Inflammatory macrophage treated with lipopolysaccharide for 1 hour (primary cell): ENCODE measurements at places on chromosomes 7 and 10.

DNA sequence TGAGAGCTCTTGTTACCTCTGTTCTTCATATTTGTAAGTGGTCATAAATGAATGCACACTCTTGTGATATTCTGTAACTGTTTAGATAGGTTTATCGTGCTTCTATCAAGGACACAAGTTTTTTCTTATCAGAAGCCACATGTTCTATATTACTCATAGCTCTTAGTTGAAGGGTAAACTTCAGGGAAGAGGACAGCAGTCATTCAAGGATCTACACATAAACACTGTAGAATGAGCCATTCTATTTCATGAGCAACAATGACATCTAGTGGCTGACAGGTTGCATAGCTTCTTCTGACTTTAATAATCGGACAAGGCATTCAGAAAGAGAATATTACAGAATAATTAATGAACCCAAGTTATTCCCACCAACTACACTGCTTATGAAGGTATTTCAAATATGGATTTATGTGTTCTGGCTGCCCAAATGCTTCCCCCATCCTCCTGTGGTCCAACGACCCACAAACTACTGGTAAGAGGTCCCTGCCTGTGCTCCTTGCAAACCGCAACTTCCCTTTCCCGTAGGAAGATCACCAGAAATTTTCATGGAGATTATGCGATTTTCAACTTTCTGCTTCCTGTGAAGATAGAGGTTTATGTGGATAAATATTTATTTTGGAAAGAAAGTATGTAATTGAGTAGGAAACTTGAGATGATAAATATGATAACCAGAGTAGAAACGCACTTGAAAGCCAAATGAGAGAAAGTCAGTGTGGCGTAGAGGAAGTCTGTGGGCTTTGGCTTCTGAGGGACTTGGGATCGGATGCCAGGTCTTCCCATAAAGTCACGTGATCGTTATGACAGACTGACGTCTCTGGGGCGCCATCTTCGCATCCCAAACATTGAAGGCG, 16.8 kb upstream of the ABCB5 start:
- peak; percentile 73 for DNase-seq

DNA sequence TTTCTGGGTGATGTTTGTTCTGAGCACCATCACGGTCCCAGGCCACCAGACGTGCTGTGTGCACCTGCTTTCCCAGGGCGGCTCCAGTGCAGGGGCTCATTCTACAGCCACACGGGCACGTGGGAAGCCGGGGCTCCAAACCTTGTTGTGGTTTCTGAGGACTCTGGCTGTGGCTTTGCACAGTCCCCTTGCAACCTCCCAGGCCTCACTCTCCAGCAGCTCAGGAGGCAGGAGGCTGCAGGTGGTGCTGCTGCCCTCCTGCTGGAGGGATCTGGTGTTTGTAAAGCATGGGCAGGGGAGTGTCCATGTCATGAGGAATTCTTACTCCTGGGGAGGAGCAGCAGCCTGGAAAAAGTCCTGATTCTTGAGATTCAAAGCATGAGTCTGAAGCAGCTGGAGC, 54.3 kb downstream of the INSYN2A start:
- no peak for DNase-seq

DNA sequence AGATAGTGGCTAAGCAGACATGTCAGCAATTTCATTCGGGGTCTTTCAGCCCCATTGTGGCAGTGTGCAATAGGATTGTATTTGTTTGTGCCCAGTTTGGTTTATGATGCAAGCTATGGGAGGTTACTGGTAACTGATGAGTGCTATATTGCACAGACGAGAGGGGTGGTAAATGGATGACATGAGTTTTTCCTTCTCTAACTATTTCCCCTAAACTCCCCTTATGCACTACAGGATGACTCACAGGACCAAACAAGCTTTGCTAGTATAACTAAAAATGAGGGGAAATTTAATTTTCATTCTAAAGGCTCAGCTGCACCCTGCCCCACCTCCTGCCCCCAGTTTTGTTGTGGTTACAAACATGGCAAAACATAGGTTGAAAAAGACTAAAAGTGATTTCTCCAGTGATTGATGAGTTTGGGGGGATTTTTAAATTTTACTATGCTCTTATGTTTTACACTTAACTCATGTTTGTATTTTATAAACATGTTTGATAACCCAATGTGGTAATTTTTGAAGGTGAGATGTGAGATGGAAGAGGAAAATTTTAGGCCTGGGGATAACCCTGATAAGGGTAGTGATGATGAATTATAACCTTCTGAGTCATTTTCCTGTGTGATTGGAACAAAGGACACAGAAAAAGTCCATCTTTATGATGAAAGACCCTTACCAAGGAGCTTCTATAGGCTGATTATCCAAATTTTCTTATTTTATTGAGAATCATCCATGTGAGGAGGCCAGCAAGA, 60.8 kb upstream of the NAMPT start:
- DNase-seq = peak; percentile 95

- peak; percentile 14 for DNase-seq
These were observed 110.8 kb upstream of the PTN start for GRCh38 chr7:137454246-137454724.

- DNase-seq = no peak
These were observed 83.9 kb downstream of the CXCL12 start for GRCh38 chr10:44300666-44301649.

DNA sequence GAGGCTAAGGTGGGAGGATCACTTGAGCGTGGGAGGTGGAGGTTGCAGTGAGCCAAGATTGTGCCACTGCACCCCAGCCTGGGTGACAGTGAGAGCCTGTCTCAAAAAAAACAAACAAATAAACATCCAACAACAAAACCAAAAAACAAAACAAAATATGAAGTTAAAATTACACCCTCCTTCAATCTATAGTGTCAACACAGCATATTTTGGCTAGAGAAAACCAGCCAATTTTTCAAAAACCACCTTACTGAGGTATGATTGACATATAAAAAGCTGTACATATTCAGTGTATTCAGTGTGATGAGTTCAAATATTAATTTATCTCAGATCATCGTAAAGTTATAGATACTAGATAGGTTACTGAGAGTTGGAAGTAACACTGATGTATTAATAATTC, 102.4 kb downstream of the ICA1 start:
- no peak for DNase-seq

DNA sequence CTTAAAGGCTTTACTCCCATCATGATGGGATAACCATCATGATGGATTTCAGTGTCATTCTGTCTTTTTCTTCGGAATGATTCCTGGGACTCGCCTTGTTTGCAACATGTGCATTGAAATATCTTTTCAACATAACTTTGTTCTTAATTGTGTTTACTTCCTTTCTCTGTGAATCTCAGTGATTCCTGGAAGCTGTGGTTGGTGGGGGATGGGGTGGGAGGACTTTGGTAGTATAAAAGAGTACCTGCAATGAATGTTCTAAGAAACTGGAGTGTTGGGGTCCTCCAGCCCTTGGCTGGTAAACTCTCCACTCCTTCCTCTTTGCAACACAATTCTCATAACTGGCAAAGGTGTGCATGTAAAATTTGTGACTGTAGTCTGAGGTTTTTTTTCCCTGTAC, 11.5 kb upstream of the SH2D4B start:
- no peak for DNase-seq

DNA sequence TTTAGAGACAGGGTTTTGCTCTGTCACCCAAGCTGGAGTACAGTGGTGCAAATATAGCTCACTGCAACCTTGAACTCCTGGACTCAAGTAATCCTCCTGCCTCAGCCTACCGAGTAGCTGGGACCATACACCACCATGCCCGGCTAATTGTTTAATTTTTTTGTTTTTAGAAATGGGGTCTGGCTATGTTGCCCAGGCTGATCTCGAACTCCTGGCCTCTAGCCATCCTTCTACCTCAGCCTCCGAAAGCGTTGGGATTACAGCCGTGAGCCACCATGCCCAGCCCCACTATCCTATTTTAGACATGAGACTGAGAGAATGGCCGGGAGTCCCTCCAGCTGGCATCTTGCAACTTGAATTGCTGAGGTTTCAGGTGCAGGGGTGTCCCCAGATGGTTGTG, 39.4 kb downstream of the KCTD7 start:
- DNase-seq = no peak

GRCh38 chr10:27457261-27457945, 46.7 kb upstream of the RAB18 start:
- DNase-seq = no peak

- no peak for DNase-seq
These were observed 145.4 kb upstream of the SMIM30 start for GRCh38 chr7:113263749-113264148.

- DNase-seq = no peak
These were observed 160.5 kb downstream of the SND1 start for GRCh38 chr7:127812540-127812939.

GRCh38 chr10:92125144-92125543, 165.7 kb downstream of the CPEB3 start:
- no peak for DNase-seq

DNA sequence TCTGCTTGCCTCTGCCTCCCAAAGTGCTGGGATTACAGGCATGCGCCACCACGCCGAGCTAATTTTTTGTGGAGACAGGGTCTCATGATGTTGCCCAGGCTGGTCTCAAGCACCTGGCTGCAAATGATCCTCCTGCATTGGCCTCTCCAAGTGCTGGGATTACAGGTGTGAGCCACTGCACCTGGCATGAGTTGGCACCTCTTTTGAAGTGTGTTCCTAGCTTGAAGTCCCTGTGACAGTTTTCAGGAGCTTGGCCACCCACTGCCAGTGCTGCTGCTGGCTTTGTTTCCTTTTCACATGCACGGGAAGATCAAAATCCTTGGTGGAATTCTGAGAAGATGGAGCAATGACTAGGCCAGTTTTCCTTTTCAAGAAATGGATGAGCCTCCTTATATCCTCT, 126.3 kb downstream of the NRP1 start:
- no peak for DNase-seq
